ENCODE measurements at places on chromosomes 5 and 9.

- DNase-seq = no peak
Observed at GRCh38 chr9:25461416-25461815, 216.8 kb downstream of the TUSC1 start.

GRCh38 chr9:28320616-28321015, 747.3 kb upstream of the C9orf72 start:
- no peak for DNase-seq

GRCh38 chr5:80481019-80481893, 6.6 kb upstream of the FAM151B start:
- no peak for DNase-seq

- no peak for DNase-seq
Observed at GRCh38 chr5:167012123-167013034, 1279.1 kb upstream of the WWC1 start.

GRCh38 chr9:28190981-28191380, 617.7 kb upstream of the C9orf72 start:
- no peak for DNase-seq

DNA sequence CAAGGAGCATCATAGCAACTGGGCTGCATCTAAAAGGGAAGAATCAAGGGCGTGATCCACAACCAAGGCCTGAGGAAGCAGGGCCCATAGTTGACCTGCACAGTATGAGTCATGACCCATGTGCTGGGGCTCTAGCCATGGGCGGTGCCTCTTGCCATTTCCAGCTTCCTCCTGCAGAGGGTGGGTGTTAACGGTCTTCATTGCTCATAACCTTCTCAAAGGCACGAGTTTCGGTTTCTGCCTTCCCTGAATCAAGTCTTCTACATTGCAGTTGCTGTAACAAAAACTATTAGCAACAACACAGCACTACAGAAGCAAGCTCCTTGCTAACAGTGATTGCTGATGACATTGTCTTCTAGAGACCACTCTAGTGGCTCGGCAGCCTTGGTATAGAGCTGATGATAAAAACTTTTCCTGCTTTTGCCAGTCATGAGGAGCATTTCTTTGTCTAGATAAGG, 66.9 kb downstream of the CTSL start:
- DNase-seq = no peak

DNA sequence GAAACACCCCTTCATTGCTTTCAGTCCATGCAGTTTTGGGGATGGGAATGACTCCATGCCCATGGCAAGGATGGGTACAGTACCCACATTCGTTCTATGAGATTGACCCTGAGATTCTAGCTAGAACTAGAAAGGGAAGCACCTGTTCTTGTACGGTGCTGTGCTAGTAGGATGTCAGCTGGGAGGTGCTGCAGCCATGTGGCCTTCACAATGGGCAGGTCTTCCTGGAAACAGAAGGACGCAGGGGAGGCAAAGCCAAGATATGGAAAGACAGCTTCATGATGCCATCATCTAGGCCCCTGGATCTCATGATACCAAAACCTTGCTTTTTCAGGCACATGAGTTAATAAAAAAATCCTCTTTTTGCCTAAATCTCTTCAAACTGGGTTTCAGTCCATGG, 10.5 kb upstream of the FGF1 start:
- DNase-seq = no peak

GRCh38 chr9:34588671-34589635, 571 bp downstream of the CNTFR start:
- DNase-seq = no peak

GRCh38 chr5:35237580-35238376, 7.5 kb upstream of the PRLR start:
- DNase-seq = no peak

GRCh38 chr9:78001946-78002731, 29.5 kb downstream of the GNAQ start:
- DNase-seq = no peak

DNA sequence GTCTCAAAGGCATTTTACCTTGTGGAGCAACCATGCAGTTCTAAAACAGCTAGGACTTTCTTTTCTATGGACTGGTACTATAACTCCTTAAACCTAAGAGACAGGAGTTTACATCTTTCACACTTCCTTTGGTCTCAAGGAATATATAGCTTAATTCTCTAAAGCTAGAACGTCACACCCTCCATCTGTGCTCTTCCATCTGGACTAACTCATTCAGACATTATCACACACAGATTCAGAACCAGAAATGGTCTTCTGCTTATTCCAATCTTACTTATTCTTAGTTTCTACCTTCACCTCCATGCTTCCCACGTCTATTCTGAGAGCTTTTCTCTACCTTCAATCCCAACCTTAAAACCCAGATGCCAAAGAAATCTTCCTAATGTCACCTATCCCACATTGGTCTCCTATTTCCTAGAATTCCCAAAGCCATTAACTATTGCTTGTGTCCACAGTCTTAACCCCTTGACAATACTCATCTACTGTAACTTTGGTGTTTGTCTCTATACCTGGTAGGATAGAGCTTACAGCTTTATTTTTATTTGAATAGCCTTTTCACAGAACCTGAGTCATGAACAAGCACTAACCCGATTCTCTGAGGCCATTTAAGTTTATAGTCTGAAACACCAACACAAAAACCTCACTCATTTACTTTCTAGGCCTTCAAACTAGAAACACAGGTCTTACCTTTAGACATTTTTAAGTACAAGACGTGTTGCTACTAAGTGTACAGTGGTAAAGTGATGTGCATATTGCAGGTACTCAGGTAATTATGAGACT, 22.8 kb downstream of the CSNK1A1 start:
- no peak for DNase-seq
